Osteoblast (primary cell): ENCODE measurements at places on chromosomes 16 and 17. TPM values are rescaled to one million over a fixed set of nuclear protein-coding genes. Genes with fewer than 3 reads are reported as not detected.

- peaks cover 2% of the 10 kb centered on the region for H3K36me3 ChIP-seq
- H3K27me3 ChIP-seq, result no peaks in the 10 kb centered on the region
- no peak for DNase-seq
Observed at GRCh38 chr16:89484041-89484501, 6.3 kb downstream of the ANKRD11 start.

DNA sequence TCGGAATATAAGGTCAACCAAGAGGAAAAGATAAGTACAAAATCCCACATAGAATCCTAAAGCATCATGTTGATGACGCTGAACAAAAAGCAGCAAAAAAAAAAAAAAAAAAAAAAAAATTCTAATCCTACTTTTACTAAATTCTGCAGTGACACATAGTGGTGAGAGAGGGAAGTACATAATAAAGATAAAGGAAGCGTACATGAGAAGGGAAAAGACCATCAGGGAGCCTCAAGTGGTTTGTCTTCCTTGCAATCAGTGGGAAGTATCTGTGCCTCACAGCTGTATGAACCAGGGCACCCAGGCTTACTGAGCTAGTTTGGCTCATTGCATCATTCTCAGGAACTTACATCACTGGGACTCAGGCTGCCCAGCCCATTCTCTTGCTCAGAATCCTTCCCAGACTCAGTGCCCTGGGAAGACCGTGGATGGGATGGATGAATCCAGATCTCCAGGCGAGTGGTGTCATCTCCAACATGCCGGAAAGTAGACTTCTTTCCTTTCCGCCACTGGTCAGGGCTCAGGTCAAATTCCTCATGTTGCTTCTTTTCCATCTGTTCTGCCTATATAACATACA is 21.2 kb downstream of the SMG6 start:
- no peak overlapping the region for H3K4me3 ChIP-seq
- H3K36me3 ChIP-seq, result peaks cover 47% of the 10 kb centered on the region
- H3K4me1 ChIP-seq, result peaks cover 3% of the 10 kb centered on the region
- H3K27ac ChIP-seq, result peak overlapping the region; percentile 67
- no peaks in the 10 kb centered on the region for H3K27me3 ChIP-seq

DNA sequence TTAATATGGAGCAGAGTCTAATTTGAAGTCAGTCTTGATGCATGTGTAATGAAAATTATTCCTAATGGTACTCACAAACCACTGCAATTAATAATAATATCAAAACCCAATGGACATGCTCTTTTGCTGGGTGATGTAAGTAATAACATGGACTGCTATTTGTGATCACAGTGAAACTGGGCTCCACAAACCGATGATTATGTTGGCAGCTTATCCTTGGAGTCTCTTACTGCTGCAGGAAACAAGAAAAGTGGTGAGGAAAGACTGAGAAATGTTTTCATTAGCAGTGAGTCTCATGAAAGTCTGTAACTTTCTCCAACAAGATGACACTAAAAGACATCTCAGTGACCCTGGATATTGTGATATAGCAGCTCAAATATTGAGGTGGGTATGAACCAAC is 45.2 kb downstream of the TMEM100 start:
- H3K4me1 ChIP-seq, result no peaks in the 10 kb centered on the region
- H3K27ac ChIP-seq, result no peak overlapping the region
- no peaks in the 10 kb centered on the region for H3K36me3 ChIP-seq
- H3K27me3 ChIP-seq, result peaks cover 4% of the 10 kb centered on the region
- H3K4me3 ChIP-seq, result no peak overlapping the region

GRCh38 chr16:8905168-8905762 is 23.1 kb downstream of the LITAFD start:
- no peaks in the 10 kb centered on the region for H3K27me3 ChIP-seq
- H3K4me1 ChIP-seq, result peaks cover 6% of the 10 kb centered on the region
- no peak overlapping the region for H3K4me3 ChIP-seq
- DNase-seq, result no peak

GRCh38 chr17:47630614-47631013 is 19.1 kb upstream of the KPNB1 start:
- H3K27me3 ChIP-seq, result no peaks in the 10 kb centered on the region
- no peaks in the 10 kb centered on the region for H3K4me1 ChIP-seq
- H3K4me3 ChIP-seq, result no peak overlapping the region
- H3K27ac ChIP-seq, result no peak overlapping the region

DNA sequence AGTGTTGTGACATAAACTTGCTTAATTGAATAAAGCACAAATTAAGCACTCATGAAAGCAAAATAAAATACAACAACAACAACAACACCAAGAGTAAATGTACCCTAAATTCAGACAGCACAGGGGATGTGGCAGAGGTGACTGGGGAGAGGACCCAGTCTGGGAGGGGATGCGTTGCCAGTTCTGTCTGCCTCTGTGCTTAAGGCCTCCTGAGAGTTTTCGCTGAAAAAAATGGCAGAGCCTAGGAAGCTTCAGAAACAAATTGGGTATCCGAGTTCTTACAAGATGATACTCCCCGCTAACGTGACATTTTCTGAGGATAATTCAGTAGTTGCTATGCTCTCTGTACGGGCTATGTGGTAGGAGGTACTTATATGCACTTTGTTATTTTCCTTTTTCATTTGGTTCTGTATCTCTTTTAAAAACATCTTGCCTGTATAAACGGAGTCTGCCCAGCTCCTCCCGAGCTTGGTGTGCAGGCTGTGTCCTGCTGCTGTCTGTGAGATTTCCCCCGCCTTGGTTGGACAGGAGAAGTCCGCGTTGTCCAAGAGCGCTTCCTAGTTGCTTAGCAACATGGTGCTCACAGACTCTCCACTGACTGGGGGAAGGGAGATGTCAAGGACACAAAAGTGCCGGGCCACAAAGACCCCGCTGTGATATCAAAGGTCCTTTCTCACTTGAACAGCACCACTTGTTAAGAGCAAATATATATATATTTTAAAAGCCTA is 134.2 kb upstream of the CPHXL start:
- no peak overlapping the region for H3K27ac ChIP-seq
- no peak overlapping the region for H3K4me3 ChIP-seq
- no peak for DNase-seq
- no peaks in the 10 kb centered on the region for H3K36me3 ChIP-seq
- no peaks in the 10 kb centered on the region for H3K27me3 ChIP-seq
- H3K4me1 ChIP-seq, result no peaks in the 10 kb centered on the region

OTOP3 gene
- total RNA-seq, result not detected in 2 replicates

EFNB3 gene
- total RNA-seq, result 1.8 and 2.7 TPM in 2 replicates

MYH8 gene
- not detected in 2 replicates for total RNA-seq

NT5C gene
- 48.1 and 53.9 TPM in 2 replicates for total RNA-seq
